ENCODE measurements at places on chromosomes 5 and 9. TPM values are rescaled to one million over a fixed set of nuclear protein-coding genes. Genes with fewer than 3 reads are reported as not detected.

MSMP gene
- not detected for total RNA-seq

RLN2 gene
- not detected for total RNA-seq

ZCCHC7 gene
- 30.8 TPM for total RNA-seq

POU5F2 gene
- total RNA-seq = 4.7 TPM

NSG2 gene
- total RNA-seq = under 0.01 TPM

GLIPR2 gene
- 69.4 TPM for total RNA-seq

SLC23A1 gene
- not detected for total RNA-seq

NME5 gene
- not detected for total RNA-seq

ISL1 gene
- total RNA-seq = 0.52 TPM

GARIN3 gene
- not detected for total RNA-seq

ANKRD18B gene
- not detected for total RNA-seq

PTGDS gene
- total RNA-seq = 4.2 TPM
